ENCODE measurements at places on chromosomes 5 and 9. TPM values are rescaled to one million over a fixed set of nuclear protein-coding genes. Genes with fewer than 3 reads are reported as not detected.

Gene LTC4S
- 0.48 TPM for polyA plus RNA-seq

Gene ORM2
- not detected for polyA plus RNA-seq

Gene CCDC180
- polyA plus RNA-seq: 1.3 TPM

Gene SLCO6A1
- not detected for polyA plus RNA-seq

Gene FOXD4L4
- not detected for polyA plus RNA-seq

Gene RANBP3L
- polyA plus RNA-seq: not detected

Gene CDC25C
- polyA plus RNA-seq: 0.64 TPM

Gene SEMA6A
- 0.70 TPM for polyA plus RNA-seq

Gene RMI1
- polyA plus RNA-seq: 6.8 TPM
